ENCODE measurements at places on chromosomes 12 and 14. TPM values are rescaled to one million over a fixed set of nuclear protein-coding genes. Genes with fewer than 3 reads are reported as not detected.

ANKRD33 gene
- not detected for total RNA-seq

STON2 gene
- 44.5 TPM for total RNA-seq

TMEM106C gene
- 122 TPM for total RNA-seq

MBIP gene
- 8.9 TPM for total RNA-seq

ATP2A2 gene
- 114 TPM for total RNA-seq

IRAK3 gene
- 0.63 TPM for total RNA-seq
